ENCODE measurements at places on chromosomes 3 and 15.

DNA sequence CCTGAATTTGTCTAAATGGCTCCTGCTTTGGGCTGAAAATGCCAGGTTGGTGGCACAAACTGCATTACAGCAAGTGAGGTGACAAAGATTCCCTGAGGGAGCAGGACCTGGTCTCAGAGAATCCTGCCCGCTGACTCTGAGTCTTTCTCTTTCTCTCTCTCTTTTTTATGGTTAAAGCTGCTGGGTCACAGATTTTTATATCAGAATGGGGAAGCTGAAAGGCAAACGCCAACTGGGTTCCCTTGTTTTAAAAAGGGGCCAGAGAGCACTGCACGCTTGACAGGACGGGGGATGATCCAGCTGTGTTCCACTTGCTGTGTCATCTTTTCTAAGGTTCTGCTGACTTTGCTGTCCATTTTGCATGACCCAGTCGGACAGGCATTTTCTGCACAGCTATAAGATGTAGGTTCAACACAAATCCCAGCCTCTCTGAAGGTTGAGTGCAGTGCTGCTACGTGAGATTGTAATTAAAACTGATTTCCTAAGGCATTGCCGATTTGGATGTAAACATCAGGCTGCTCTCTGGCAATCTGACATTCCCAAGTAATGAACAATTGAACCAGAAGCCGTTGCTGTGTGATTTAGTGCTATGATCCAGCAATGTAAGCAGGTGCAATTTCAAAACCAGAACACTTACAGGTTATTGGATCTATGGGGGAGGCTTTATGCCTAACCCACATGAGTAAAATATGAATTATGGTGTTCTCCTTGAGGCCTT is 25.8 kb downstream of the ARHGEF3 start:
- DNase-seq, result peak; percentile 7

- no peak for DNase-seq
Measured at GRCh38 chr3:141710888-141711616, 27.0 kb upstream of the RNF7 start.

DNA sequence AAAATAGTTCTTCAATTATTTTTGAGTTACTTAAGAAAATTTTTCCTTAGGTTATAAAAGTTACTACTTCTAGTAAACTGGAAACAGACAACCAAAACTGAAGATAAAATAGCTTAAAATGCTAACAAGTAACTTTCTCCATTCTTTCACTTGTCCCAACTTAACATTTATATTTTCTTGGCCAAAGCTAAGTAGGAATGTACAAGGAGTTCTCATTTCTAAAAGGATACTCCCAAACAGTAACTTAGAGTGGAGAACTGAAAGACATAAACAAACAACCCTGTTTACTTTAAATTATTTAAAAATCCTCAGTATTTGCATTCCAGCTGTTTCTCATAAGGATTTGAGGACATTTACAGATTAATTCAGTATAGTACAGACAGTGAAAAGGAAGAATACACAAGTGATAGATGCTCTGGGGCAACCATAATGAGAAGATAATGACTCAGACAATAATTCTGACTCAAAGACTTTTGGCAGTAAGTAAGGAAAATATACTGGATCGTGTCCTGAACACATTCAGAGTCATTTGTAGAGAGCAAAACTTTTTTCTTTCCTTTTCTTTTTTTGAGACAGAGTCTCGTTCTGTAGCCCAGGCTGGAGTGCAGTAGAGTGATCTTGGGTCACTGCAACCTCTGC is 29.2 kb upstream of the ANXA2 start:
- DNase-seq, result no peak

DNA sequence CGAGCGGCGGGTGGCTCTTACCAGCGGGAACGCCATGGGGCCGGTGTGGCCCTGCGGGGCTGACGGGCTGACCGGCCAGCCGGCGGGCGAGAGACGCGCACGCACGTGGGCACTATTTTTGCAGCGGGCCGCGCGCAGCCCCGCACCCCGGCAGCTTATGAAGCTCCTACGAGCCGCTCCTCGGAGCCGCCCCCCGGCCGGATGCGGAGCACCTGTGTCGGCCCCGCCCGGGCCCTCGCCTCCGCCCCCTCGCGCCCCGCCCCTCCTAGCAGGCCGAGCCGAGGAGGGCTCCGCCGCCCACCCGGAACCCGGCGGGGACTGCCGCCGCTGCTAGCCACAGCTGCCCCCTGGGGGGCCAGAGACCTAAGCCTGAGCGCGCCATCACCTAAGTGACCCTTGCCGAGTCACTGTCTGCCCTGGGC is 683 bp upstream of the CPEB1 start:
- DNase-seq, result no peak

DNA sequence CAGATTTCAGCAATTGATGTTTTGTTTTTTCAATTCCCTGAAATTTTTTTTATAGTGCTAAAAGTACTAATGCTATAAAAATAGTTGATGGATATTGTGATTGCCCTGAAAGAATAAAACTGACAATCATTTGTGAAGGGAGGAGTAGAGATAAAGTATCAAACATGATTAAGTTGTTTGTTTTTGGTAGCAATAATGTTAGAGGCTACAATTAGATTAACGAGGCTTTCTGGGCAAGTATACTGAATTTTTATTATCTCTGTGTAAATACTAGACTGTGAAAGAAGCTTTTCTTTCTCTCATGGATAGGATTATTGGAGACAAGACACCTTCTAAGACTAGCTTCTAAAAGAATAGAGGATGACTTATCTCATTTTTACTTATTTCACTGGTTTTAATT is 15.6 kb downstream of the NR1D2 start:
- no peak for DNase-seq

DNA sequence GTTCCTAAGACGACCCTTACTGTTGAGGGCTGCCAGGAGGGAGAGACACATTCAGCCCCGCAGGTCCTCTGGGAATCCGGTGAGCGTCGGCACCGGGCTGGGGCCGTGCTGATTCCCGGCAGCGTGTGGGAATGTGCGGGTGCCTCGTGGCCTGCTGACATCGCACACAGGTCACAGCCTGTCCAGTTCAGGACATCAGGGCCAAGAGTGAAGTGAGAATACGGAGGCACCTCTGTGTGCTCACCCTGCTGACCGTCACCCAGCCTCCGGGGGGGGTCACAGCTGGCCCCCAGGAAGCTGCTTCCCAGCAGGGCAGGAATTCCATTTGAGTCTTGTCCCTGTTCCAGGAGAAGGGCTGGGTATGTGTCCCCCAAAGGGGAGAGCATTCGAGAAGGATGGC is 53.6 kb downstream of the PGPEP1L start:
- DNase-seq, result no peak

DNA sequence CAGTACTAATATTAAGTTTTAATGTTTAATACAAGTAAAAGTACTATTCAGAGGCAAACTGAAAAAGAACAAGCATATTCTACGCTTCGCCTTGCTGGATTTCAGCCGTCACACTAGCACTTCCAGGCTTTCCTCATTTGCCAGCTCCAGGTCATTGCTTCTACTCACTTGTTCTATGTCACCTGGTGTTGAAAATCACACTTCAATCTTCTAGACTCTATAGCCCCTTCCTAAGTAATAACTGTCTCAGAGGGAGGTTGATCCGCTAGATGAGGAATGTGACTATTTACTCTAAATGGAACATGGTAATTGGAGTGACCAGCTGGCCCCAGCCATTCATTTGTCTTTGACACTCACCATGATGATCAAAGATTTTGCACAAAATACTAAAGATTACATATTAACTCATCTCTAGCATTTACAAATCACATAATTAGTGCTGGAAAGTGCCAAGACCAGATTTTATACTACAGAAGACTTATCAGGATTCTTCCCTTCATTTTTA is 92.0 kb downstream of the GAP43 start:
- DNase-seq, result no peak

DNA sequence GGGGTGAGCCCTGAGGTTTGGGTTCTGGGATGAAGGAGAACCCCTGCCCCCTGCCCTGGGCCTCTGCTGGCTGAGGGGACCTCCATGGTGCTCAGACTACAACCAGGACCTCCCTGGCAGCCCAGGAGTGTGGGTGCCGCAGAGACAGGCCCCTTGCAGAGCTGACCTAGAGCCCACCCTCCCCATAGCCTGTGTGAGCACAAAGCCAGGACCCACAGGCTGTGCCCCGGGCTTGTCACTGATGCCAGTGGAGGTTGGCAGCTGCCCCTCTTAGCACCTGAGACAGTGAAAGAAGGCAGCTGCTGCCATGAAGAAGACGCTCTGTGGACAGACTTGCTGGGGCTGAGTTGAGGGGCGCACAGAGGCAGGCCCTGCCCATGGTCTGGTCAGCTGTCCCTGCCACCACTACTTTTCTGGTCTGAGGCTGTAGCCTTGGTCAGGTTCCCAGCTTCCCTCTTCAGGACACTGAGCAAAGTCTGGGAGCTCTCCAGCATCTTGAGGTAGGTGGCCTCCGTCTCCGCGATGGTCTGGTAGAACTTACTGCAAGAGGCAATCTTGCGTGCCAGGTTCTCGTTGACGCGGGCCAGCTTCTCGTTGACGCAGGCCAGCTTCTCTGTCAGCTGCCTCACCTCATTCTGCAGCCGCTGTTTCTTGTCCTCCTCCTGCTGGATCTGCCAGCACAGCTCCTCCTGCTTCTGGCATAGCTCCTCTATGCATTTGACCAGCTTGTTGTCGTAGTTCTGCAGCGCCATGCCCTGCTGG is 23.0 kb downstream of the USP4 start:
- no peak for DNase-seq

DNA sequence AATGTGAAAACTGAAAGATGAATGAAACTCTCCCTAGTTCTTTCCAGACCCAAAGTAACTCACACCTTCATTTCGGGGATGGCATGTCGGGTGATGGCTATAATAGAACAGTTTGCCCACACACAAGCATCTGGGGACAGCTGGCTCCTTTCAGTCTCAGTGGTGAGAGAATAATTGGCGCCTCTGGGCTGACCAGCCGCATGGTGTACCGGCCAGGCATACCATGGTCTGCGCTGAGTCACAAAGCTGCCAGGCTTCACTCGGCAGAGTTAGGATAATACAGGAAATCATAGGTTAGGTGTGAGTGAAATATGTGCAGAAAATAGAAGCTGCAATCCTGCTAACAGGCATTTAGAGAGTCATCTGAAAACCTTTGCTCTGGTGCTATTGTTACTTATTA is 80.4 kb upstream of the IGF1R start:
- no peak for DNase-seq

DNA sequence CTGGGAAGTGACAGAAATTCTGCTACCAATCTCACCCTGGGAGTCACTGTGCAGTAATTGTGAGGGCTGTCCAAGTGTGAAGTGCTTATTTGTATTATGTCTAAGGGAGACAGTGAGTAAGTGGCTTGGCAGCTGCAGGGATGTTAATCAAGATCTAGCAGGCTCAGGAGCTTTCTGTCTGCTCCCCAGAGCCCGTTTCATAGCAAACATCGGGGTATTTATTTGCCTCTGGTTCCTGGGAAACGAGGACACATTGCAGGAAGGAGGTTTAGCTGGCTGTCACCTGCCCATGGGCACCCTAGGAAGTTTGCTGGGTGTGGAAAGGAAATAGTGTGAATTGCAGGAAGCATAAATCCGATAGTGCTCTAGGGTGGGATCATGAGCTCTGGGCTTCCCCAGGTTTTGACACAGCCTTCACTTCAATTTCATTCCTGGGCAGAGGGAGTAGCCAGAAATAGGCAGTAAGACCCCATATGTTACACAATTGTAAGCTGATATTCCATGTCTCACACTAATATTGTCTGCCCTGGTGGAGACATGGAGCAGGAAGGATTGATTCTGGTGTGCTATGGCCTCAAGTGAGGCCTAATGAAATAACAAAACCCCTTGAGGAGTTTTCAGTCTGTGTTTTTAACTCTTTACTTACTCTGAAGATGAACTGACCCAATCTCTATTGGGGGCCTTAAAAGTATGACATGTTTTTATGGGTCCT is 74.1 kb upstream of the MITF start:
- DNase-seq, result peak; percentile 19

DNA sequence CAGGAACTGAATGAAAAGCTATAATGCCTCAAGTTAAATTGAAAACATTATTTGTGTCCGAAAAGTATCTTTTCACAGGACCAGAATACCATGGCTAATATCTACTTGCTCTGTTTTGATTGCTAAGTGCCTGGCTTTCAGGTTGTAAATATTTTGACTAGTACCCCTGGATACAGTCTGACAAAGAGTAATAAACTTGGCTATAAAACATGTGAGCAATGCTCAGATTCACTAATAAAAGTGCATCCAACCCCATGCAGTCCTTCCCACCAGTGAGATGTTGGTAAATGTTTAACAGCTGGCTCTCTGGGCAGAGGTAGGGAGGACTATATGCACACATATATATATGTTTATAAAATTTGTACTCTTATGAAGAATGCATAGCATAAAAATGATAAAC is 281.8 kb upstream of the TGFBR2 start:
- DNase-seq, result no peak

GRCh38 chr3:16849795-16850194 is 35.0 kb upstream of the PLCL2 start:
- no peak for DNase-seq

DNA sequence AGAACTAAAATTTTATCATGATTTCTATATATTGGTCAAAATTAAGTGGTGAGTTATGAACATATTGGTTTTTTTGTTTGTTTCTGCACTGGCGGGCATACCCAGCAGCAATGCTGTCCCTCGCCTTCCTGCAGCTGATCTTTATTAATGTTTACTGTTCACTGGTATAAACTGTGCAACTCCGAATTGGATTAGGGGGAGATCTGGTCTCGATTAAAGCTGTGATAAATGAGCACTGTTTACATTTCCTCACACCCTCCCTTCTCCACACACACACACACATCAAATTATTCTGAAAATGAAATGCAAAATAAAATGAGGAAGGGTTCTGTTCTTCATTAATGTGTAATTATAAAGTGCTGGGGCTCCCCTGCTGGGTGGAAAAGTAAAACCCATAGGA is 48.5 kb upstream of the DAZL start:
- DNase-seq, result no peak

DNA sequence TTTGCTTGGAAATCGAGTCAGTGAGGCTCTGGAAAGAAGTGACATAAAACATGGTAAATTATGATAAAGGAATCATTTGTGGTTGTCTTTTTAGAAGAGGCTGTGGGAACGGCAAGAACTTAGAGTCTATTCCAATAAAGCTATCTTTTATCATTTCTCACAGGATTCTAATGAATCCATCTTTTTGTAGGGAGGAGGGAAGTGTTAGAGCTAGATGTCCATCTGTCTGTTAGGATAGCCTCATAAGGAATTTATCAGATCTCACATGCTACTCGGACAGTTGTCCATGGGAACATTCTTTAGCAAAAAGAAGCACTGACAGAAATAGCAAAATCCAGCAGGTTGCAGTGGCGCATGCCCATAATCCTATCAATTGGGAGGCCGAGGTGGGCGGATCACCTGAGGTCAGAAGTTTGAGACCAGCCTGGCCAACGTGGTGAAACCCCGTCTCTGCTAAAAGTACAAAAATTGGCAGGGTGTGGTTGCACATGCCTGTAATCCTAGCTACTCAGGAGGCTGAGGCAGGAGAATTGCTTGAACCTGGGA is 37.0 kb downstream of the STARD9 start:
- DNase-seq, result no peak

DNA sequence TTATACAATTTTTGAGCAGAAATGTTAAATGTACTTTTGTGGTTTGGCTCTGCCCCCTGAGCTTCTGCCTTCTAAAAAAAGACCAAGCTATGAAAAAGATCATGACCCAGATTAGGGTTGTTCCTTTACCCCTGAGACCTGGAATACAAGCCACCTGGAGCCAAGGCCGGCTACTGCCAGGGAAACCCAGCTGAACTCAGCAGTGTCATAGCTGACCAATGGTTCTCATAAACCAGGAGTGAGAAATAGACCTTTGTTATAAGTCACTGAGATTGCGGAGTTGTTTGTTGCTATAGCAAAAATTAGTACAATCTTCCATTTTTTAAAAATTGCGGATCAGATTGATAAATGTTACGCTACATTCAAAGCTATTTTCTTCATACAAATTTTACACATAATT is 1261.7 kb downstream of the ROBO1 start:
- DNase-seq, result no peak
